Stimulated activated CD4-positive, alpha-beta T cell treated with anti-CD3 and anti-CD28 coated beads, Interleukin-2, amount 100 ng/mL, for 24 hours (primary cell): ENCODE measurements at places on chromosomes 12 and 14.

DNA sequence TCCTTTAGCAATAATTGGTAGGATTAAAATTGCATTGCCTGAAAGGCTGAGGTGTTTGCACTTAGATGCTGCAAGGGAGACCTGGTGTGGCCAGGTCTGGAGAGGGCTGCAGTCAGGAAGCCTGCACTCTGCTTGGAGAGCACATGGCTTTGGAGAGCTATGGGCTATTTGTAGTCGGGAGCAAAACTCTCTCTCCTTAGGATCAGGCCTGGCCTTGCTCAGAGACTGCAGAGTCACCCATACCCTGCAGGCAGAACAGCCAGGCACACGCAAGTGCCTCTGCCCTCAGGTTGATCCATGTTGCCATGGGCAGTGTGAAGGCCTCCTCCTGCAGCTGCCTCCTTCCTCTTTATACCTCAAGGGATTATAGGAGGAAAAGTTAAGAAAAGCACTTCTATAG, 26.8 kb downstream of the CKB start:
- no peak for DNase-seq

GRCh38 chr12:2486796-2487195, 308.0 kb upstream of the FKBP4 start:
- DNase-seq = no peak

DNA sequence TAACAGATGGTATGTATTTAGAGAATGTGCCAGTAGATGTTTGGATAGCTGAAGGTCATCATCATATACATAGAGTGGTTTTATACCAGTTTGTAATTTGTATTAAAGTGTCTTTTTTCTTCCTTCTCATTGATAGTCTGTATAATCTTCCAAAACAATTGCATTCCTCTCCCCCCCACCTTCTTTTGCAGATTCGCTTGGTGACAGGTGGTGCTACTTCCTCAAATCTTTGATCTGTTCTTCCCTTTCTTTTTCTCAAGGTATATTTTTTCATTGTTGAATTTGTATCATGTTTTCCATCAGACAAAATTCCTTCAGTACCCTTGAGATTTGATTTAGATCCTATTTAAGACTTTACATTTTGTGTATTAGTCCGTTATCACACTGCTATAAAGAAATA, 15.0 kb downstream of the TBC1D15 start:
- no peak for DNase-seq

DNA sequence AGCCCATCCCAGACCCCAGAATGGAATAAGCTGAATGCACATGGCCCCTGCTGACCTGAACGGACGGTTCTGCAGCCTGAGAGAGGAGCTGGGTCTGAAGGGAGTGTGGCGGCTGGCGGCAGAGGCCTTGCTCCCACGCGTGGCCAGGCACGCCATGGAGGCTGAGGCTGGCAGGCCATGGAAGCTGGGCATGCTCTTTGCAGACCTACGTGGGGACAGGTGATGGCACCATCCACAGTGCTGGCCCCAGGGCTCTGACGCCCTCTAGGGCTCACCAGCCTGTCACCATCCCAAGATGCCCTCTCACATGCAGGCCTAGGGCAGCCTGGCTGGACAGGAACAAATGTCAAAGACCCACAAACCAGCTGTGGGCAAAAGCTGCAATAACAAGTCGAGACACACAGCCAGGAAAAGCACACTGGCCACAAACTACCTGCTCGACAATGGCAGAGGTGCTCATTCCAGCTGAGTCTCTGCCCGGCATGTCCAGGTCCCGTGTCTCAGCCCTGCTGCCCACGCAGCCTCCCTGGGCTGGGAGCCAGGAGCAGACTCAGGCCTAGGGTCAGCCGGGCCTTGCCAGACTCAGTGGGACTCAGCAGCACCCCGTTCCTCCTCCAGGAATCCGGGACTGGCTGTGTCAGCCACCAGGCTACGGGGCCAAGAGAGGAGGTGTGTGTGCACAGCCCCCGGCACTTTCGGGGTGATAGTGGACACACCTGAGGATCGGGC, 19.7 kb downstream of the BTBD6 start:
- DNase-seq = no peak

GRCh38 chr14:54760866-54761575, 141.6 kb downstream of the GCH1 start:
- no peak for DNase-seq

DNA sequence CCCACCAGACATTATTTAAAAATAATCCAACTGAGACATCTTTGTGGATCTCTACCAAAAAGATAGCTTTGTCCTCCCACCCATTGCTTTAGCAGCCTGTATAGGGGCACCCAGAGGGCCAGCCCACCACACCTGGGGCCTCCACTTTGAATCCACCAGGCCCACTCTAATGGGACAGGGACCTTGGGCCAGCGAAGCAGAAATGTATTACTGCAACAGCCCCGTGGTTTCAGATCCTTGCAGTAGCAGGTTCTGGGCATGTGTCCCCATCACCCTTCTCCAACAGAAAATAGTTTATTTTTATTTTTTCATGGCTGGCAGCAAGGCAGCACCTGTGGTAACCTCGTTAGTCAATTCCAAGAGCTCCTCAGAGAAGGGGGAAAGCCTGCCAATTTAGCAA, 218.4 kb downstream of the ZFP36L1 start:
- DNase-seq = no peak

GRCh38 chr14:105414456-105415371, 4.9 kb upstream of the MTA1 start:
- DNase-seq = peak; percentile 73

DNA sequence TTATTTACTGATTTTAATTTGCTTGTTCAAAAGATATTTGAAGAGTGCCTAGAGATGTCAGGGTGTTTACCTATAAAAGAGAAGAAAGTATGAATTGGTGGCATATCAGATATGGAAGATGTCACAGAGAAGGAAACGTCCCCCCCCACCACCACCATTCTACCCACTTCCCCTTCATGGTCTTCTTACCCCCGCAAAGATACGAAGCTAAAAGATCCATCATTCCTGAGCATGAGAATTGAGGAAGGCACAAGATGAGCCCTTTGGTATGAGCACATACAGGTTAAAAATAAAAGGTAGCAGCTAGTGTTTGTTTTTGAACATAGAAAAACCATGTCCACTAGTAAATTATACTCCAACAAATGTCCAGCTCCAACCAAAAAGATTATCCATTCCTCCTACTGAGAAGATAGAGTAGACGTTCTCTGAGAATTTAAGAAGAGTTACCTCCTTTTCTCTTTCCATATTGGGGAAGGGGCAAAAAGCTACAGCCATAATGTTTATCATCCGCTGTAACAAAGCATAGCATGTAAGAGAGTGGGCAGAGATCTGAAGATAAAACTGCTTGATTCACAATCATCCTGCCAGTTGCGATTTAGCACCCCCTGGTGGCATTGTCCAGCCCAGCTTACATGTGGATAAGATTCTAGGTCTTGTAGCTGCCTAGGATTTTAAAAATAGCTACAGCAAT, 29.1 kb downstream of the NFYB start:
- DNase-seq = peak; percentile 91

- no peak for DNase-seq
Measured at GRCh38 chr14:42944284-42944683, 1337.6 kb downstream of the LRFN5 start.

- DNase-seq = no peak
Measured at GRCh38 chr14:103402695-103403094, 17.5 kb downstream of the MARK3 start.

- no peak for DNase-seq
Measured at GRCh38 chr12:12378616-12379015, 21.7 kb downstream of the BORCS5 start.

DNA sequence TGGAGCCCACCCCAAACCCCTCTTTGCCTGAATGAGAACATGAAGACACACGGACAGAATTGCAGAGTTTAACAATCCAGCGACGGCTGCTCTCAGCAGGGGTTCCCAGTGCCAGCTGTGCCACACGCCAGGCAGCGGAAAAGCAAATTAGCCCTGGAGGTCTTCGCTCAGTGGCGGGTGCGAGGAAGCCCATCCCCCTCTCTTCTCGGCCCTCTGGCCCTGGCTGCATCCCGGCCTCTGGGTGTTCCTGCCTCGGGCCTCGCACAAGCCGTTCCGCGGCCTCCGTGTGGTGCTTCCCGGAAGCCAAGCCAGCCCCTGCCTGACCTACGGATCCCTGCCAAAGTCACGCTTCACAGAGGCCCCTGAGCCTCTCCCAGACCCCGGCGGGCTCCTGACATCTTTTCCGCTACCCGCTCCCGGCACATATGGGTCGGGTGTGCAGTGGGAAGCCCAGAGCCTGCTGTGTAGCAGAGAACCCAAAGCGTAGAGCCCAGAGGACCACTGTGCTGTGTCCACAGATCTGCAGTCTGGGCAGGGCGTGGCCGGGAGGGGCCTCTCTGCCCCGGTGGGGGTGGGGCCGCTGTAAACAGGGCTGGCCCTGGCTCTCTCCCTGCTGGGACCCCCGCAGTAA, 70.7 kb upstream of the GALNT9 start:
- DNase-seq = no peak

GRCh38 chr12:66066137-66066928, 64.2 kb downstream of the LLPH start:
- no peak for DNase-seq

DNA sequence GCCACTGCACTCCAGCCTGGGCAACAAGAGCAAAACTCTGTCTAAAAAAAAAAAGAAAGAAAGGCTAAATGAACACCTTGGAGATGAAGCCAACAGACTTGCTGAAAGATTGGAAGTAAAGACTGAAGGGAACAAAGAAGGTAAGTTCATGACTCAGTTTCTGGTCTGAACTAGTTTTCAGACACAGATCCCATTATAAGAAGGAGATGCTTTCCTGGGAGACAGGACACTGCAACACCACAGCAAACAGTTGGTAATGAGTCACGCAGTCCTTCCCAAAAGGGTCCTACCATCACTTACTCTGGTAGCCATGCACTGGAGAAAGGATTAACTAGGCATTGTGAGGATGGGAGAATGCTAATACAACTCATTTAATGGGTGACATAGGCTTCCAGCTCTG, 97.2 kb downstream of the SSPN start:
- DNase-seq = no peak

DNA sequence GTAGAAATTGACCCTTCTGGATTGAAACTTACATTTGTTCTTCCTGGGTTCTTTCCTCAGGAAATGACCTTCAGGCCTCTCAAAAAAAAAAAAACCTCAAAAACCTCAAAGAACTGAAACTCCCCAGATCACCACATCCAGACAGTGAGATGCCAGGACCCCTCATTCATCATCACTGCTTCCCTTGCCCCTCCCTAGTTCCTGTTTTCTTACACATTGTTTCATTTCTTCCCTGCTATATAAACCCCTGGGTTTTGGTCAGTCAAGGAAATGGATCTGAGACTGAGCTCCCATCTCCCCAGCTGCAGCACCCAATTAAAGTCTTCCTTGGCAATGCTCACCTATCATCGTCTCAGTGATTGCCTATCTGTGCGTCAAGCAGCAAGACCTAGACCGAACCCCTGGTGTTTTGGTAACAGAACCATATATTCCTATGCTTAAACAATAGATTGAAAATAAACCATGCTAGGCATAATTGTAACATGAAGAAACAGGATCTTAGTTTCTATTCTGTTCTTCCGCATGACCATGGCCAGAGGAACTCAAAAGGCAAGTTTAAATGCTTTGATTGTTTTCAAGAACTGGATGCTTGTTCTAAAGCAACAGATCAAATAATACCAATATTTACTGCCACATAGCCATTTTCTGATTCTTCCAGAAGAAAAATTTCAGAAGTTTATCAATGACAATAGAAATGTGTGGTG, 108.0 kb upstream of the MAX start:
- no peak for DNase-seq

DNA sequence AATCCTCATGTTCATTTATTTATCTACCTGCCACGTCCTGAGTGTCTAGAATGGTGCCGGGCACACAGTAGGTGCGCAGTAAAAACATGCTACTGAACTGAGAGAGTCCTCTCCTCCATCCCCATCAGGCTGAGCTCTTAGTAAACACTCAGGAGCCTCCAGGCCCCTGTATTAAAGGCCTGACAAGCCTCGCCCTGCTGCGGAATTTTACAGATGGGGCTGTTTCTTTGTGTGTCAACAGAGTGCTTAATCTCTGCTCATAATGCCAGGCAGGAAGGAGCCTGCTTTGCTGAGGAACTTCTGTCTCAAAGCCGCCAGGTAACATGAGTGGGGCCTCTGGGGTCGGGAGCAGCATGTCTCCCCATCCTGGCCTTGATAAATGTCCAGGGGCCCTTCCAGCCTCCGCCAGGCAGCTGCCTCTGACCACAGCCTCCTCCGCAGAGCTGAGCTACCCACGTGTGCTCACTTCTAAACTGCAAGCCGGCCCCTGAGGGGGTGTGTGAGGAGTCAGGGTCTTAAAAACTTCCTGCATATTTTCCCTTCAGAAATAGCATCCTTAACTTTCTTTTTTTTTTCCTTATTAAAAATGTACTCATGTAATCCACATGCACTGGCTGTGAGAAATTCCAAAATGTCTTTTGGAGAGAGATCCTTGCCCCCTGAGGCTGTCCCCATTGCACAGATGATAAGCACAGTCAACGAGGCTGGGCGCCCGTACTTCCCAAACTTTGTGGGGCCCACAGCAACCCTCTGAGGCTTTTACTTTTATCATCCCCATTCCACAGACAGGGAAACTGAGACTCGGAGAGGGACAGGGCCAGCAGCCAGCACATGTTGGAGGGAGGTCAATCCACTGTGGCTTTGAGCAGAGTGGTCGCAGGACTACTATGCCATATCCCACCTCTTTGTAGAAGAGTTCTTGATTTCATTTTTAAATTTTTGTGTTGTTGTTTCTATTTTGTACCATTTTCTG, 116.0 kb upstream of the NCOR2 start:
- no peak for DNase-seq

- no peak for DNase-seq
Measured at GRCh38 chr12:31471051-31471450, 119.9 kb downstream of the DENND5B start.

DNA sequence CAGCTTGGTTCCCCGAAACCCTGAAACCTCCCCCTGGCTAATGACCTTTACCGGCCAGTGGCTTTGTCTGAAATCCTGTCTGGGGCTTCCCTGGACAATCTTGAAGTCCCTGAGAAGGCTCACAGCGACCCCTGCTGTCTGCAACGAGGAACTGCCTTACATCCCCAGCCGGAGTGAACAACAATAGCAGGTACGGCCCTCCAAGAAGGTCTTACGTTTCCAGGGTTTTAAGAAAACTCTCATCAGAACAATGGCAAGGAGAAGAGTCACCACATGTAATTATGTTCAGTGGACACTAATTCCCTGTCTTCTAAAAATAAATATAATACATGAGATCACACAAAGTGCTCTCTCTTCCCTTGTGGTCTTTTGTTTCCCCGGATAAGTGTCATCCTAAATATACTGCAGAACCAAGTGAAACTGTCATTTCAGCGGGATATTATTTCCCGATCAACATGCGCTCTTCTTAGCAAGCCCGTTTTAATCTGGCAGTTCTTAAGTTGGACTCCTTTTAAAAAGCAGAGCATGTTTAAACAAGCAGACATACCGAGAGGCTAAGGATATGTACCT, 53.3 kb downstream of the RBM19 start:
- DNase-seq = peak; percentile 61

DNA sequence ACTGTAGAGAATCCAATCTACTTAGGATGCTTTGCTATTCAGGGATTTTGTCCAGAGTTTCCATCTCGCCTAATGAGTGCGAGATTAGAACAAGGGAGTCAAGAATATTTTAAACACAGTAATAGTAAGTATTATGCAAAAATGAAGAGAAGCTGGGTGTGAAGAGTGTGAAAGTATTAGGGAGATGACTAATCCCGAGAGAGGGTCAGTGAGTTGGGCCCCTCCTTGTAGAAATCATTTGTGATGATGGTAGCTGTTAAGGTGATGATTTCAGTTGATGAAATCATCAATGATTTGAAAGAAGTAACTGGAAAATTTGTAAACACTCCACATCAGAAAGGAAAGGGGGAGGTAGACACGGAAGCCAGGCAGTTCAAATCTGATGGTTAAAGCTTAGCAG, 478.9 kb upstream of the MGAT4C start:
- no peak for DNase-seq
